Smooth muscle cell of bladder (primary cell): ENCODE measurements at places on chromosomes 2 and 18. TPM values are rescaled to one million over a fixed set of nuclear protein-coding genes. Genes with fewer than 3 reads are reported as not detected.

The UGT1A8 gene
- 0.37 and 0.71 TPM in 2 replicates for total RNA-seq

The LYG2 gene
- not detected in 2 replicates for total RNA-seq

The ABCG5 gene
- not detected in 2 replicates for total RNA-seq

The LRRTM1 gene
- total RNA-seq, result not detected in 2 replicates

The CLEC4F gene
- not detected in 2 replicates for total RNA-seq

The GLI2 gene
- 6.4 and 11.3 TPM in 2 replicates for total RNA-seq

The PDCL3 gene
- total RNA-seq, result 10.2 and 11.7 TPM in 2 replicates

The INPP1 gene
- total RNA-seq, result 6.8 and 8.1 TPM in 2 replicates

The REG3A gene
- not detected in 2 replicates for total RNA-seq

The DHRS9 gene
- total RNA-seq, result 0.09 TPM in 1 of 2 replicates, not detected in the other

The ATP8B1 gene
- total RNA-seq, result 8.2 and 18.6 TPM in 2 replicates

The ALKAL2 gene
- 0.43 TPM in 1 of 2 replicates, not detected in the other for total RNA-seq

The ANKRD62 gene
- not detected in 2 replicates for total RNA-seq

The IL37 gene
- total RNA-seq, result not detected in 2 replicates

The PIEZO2 gene
- total RNA-seq, result 86.7 and 97.7 TPM in 2 replicates

The CRYGD gene
- total RNA-seq, result not detected in 2 replicates

The PRSS56 gene
- total RNA-seq, result not detected in 2 replicates

The LRRC30 gene
- not detected in 2 replicates for total RNA-seq

The MYOM1 gene
- total RNA-seq, result 1.3 and 2.5 TPM in 2 replicates

The SLC19A3 gene
- total RNA-seq, result 1.0 and 2.1 TPM in 2 replicates

The LRATD1 gene
- 0.09 and 0.28 TPM in 2 replicates for total RNA-seq

The CCDC74B gene
- 2.3 and 6.5 TPM in 2 replicates for total RNA-seq

The IL1R1 gene
- 109 and 193 TPM in 2 replicates for total RNA-seq

The DYNAP gene
- total RNA-seq, result not detected in 2 replicates

The TRAPPC12 gene
- 52.3 and 68.3 TPM in 2 replicates for total RNA-seq

The SPATS2L gene
- total RNA-seq, result 72.4 and 75.3 TPM in 2 replicates

The CPS1 gene
- 15.5 and 18.4 TPM in 2 replicates for total RNA-seq

The NABP1 gene
- total RNA-seq, result 56.1 and 65.6 TPM in 2 replicates

The NT5DC4 gene
- not detected in 2 replicates for total RNA-seq

The CCDC68 gene
- total RNA-seq, result 6.9 and 27.0 TPM in 2 replicates

The CHST10 gene
- 8.2 and 8.3 TPM in 2 replicates for total RNA-seq

The GCG gene
- total RNA-seq, result 0.14 TPM in 1 of 2 replicates, not detected in the other

The WDPCP gene
- 9.4 and 11.8 TPM in 2 replicates for total RNA-seq

The TPO gene
- total RNA-seq, result not detected in 2 replicates

The RTP5 gene
- not detected in 2 replicates for total RNA-seq

The IMP4 gene
- 84.8 and 97.4 TPM in 2 replicates for total RNA-seq

The MC5R gene
- total RNA-seq, result not detected in 2 replicates

The OSR1 gene
- total RNA-seq, result 12.1 and 36.5 TPM in 2 replicates
